Fibroblast of lung (primary cell): ENCODE measurements at places on chromosomes 3 and 15.

DNA sequence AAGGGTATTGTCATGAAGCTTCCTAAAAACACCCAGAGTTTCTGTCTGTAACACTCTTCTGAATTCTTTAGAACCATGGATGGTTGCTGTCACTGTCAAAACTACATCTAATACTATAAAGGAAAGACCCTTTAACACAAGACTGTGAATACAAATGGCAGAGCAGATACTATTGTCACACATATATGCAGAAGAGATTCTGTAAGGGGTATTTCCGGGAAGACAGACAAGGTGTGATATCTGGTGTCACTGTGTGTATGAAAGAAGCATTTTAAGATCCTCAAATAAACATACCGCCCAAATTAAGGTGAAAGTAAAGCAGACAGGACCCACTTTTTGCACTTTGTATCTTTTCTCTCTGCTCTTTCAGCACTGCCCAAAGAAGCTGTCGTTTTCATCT, 306.4 kb downstream of the RORA start:
- DNase-seq, result no peak

- peak; percentile 94 for DNase-seq
These were observed 41.3 kb downstream of the MEIS2 start for GRCh38 chr15:37059086-37059485.

GRCh38 chr15:73994912-73995622, 551 bp downstream of the PML start:
- peak; percentile 29 for DNase-seq

DNA sequence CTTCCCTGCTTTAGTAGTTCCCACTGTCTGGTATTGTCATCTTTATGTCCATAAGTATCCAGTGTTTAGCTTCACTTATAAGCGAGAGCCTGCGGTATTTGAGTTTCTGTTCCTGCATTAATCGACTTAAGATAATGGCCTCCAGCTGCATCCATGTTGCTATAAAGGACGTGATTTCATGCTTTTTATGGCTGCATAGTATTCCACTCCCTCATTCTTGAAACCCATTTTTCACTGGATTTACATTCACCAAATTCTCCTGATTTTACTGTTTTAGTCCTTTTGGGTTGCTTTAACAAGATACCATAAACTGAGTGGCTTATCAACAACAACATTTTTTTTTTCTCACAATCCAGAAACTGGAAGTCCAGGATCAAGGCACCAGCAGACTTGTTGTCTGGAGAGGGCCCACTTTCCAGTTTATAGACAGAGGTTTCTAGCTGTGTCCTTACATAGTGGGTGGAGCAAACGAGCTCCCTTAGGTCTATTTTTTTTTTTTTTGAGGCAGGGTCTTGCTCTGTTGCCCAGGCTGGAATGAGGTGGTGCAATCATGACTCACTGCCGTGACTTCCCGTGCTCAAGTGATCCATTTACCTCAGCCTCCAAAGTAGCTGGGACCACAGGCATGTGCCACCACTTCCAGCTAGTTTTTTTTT, 6.1 kb upstream of the TICRR start:
- DNase-seq, result no peak

- no peak for DNase-seq
These were observed 54.6 kb downstream of the PLD1 start for GRCh38 chr3:171755656-171756055.

DNA sequence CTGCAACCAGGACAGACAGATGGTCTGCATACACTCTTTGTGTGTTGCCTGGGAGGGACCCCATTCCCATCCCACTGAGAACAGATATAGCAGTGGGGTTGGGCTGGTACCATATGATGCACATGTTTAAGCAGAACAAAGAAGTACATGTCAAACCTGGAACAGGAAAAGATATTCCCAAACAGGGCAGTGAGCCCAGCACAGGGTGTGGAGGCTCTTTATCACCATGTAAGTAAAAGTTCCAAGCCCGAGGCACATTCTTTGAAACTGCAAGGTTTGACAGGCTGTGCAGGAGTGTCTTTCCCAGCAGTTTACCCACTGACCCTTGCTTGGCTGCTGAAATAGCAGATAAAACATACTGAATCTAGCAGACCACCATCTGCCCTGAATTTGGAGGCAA, 5.3 kb upstream of the ZNF445 start:
- no peak for DNase-seq

- DNase-seq, result no peak
These were observed 279.2 kb upstream of the P2RY1 start for GRCh38 chr3:152555666-152556291.

- no peak for DNase-seq
These were observed 32.6 kb downstream of the ALS2CL start for GRCh38 chr3:46660543-46661523.

GRCh38 chr3:98670020-98670419, 76.6 kb upstream of the CPOX start:
- DNase-seq, result peak; percentile 11

DNA sequence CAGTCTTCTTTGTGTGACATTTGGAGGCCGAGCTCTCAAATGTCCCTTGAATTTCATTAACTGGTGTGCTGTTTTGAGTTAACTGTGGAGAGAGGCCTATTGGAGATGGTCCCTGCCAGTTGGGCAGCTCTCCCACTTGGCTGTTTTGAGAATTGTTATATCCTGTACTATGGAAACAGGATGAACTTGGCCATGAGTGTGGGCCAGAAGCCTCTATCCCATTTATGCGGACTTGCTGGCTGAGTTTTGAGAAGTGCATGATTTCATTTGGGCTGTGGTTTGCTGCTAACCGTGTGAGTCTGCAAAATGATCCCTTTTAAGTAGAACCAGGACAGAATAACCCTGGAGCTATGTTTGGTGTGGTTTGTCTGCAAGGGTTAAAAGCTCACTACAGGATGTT, 366.0 kb downstream of the PTPRG start:
- DNase-seq, result peak; percentile 93

DNA sequence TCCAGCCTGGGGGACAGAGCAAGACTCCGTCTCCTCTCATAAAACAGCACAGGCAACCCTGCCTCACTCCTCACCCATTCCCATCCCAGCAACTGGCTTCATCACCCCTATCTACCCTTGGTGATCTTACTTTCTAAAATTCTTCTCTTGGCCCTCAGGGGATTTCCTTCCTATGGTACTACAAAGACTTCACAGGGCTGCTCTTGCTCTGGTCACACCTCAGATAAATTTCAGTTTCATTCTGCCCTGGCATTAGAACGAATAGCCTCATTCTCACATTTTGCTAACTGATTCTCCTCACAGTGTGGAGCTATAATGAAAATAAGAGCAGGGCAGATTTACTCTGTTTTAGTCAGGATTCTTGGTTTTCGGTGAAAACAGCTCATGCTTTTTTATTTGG, 22.1 kb upstream of the CRBN start:
- no peak for DNase-seq

DNA sequence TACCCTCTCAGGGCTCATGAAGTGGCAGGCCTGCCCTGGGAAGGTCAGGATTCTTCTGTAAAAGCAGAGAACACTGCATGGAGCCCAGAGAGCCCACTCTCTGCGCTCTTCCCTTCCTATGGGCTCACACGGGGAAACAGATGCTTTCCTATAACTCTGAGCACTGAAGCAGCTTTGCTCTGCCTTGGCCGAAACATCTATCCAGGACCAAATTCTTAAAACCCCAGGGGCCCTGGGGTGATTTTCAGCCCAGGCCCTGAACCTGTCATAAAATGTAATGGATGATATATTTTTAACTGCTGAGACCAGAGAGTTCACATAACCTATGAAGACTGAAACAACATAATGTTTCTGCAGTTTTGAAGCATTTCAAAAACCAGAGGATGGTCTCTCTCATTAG, 249.9 kb upstream of the CTDSPL start:
- DNase-seq, result no peak

DNA sequence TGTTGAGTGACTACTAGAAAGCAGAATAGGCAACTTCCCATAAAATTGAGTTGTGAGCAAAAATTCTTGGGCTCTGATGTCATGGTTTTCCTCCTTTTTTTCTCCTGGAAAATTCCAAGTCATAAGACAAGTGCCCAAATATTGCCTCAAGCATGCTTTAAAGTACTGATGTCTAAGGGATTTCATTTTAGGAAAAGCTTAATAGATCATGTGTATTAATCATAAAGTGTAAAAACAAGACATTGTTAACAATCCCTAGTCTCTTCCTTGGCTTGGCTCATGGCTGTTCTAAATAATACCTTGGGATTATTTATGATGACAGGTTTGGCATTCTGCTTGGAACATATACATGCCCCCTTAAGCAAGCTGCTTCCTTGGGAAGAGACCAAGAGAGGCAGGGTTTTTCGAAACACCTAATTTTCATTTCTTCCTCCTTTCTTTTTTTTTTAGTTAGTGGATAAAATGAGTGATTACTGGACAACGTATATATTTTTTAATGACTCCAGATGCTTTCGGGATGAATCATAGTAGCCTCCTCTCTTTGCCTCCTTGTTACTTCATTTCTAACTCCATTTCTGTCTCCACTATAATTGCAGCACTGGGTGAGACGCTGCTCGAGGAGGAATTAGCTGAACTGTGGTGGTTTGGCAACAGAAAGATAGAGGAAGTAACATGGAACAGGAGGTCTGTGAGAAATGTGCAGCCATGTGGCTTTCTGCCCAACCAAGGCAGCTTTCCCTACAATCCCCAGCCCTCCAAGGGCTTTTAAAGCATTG, 104.9 kb downstream of the TPRG1 start:
- DNase-seq, result peak; percentile 86

DNA sequence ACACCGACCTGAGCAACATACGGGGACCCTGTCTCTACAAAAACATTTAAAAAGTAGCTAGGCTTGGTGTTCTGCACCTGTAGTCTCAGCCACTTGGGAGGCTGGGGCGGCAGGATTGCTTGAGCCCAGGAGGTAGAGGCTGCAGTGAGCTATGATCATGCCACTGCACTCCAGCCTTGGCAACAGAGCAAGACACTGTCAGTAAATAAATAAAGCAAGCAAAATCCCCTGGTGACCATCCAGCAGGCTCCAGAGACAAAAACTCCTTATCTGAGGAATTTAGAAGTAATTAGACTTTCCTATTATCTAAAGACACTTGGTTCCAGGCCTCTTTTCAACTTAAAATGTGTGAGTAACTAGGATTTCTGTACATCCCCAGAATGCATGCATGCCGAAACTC, 29.5 kb upstream of the ZNF774 start:
- DNase-seq, result peak; percentile 43

DNA sequence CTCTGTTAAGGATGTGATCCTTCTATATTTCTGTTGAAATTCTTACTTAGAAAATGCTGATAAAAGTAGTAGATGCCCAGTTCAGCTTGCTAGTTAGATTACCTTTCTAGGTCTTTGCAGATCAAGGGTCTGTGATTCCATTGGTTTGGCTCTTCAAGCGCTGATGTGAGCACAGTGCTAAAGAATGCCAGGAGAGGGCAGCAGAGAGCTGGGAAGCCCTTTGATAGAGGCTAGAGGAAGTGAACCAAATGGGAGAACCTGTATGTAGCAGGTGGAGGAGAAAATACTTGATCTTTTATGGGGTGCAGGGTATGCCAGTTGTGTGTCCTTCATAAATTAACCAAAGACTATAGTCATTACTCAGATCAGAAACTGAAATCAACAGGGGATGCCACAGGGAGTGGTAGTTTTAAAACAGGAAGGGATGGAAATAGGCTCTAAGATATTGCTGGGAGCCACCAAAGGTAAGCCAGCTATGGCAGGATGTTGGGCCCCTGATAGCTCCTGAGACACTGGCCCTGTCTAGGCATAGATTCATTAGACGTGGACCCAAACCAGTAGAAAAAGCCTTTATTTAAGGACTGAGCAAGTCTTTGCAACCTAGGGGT, 677.4 kb downstream of the SQOR start:
- DNase-seq, result peak; percentile 63

- DNase-seq, result no peak
These were observed 478 bp downstream of the GPR15 start for GRCh38 chr3:98532275-98532637.

- DNase-seq, result no peak
These were observed 8.6 kb upstream of the ITPKA start for GRCh38 chr15:41484937-41485625.

DNA sequence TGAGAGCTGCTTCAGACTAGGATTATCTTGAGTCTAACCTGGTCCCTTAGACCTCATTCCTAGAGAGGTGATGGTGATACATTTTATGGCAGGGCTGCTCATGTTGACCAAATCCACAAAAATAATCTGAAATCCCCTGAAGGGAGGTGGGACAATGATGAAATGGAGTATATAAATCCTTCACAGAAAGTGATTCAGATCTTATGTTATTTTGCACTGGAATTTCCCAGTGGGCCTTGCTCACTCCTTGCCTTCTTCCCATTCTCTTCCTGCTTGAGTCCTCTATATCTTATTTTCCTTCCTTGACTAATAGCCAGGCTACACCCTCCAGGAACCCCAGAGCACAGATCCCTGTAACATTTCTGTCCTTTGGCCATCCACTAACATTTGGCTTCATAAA, 10.4 kb upstream of the TMEM202 start:
- no peak for DNase-seq

- DNase-seq, result no peak
These were observed 51.5 kb downstream of the PLCL2 start for GRCh38 chr3:16936233-16936632.
